ENCODE measurements at places on chromosomes 2 and 18.

GRCh38 chr2:21453723-21454450 lies 330.1 kb downstream of the TDRD15 start:
- DNase-seq = no peak

DNA sequence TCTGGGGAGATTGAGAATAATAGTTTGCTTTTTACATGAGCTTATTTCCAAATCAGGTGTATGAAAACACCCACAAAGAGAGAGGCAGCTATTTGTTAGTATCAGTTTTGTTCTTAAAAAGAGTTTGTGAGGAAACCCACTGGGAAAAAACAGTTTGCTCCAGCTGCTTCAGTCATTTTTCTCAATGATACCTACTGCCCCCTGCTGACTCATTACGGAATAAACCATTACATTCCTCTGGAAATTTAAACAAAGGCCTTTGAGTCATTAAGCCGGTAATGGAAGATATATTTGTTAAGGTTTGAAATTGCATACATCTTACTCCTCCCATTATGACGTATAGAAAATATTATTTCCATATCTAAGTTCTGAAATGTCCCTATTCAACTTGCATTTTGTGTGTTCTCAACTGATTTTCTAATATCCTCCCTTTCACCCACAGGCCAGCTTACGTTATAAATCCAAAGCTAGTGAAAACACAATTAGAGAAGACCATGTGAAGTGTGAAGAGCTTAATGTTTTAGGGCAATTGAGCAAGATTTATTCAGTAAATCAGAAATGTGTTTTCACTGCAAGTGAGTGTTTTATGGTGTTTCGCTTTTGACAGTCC lies 761.6 kb downstream of the DSC3 start:
- DNase-seq = no peak

DNA sequence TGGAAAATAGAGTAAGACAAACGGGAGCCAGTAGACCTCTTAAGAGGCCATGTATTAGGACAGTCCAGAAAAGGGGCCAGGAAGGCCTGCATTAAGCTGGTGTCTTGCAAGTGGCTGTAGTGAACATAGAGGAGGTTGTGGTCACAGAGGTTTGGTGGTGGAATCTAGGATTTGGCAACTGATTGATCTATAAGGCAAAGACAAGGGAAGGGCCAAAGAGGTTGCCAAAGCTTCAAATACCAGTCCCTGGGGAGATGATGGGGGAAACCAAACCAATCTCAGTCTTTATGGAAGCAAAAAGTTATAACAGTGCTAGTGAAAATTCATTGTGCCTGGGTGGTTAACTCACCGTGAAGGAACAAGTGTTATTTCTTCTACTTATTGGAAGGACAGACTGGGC lies 28.7 kb upstream of the RTN4 start:
- DNase-seq = no peak

DNA sequence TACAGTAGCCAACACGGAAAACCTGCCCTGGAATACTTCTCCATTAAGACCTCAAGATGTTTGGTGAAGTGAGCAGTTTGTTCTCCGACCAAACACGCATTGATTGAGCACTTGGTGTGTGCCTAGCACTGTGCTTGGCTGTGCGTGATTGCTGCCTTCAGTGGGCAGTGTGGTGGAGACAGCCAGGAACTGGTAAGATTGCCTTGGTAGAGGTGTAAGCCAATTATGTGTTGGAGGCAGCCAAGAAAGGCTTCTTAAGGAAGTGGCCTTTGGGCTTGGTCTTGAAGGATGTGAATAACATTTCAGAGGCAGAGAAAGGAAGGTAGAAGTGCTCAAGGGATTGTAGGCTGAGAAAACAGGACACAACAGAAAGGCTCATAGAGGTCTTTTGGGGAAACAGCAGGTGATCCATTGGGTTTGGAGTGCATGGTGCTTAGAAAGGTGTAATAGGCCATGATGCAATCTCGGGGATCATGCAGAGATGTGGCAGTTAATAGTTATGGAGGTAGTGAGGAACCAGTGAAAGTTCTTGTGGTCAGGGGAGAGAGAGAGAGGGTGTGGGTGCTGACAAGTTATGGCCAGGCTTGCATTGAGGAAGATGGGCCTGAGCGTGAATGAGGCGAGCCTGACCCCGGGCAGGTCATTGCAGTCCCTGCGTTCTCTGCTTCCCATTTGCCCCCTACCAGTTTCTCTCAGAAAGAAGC lies 6.3 kb downstream of the B3GNT2 start:
- DNase-seq = no peak

GRCh38 chr18:22856870-22857269 lies 76.3 kb upstream of the RBBP8 start:
- DNase-seq = no peak

DNA sequence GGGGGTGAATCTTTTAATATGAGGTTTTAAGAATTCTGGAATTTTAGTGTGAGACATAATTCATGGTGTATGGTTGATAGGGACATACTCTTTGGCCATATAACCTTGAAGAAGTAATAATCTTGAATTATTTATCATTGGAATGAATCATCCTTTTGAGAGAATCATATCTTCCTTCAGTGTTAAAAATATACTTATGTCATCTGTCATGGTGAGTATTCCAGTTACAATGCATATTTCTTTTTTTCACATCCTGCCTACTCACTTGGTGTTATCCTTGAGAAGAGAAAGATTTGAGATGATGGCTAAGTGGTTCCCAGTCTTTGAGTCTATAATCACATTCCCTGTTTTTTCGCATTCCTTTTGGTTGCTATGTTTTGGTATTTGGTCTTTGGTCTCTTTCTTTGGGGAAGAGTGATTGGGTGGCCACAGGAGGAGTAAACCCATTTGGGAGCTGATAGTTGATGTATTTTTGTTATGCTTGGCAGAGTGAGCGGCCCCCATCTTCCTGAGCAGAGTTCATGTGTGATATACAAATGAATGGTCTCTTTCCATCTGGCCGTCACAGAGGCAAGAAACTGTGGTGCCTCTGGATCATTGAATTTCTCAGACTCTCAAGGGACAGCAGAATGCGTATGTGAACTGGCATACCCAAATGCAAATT lies 21.6 kb downstream of the ASAP2 start:
- no peak for DNase-seq

DNA sequence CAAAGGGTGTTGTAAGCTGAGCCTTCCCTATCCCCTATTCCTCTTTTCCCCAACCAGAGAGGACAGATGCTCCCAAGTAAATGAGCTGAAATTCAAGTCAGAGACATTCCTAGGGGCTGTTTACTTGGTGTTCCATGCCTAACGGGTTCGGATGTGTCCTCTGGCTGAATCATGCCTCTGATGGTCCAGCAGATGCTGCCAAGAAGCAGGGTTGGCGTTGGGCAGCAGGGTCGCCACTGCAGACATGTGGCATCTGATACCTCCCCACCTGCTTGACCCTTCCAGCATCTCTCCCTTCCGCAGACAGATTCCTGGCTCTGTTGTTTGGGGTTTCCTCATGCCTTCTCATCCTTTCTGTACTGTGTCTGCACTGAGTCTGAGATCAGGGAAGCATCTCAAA lies 108.3 kb downstream of the HNRNPLL start:
- no peak for DNase-seq

DNA sequence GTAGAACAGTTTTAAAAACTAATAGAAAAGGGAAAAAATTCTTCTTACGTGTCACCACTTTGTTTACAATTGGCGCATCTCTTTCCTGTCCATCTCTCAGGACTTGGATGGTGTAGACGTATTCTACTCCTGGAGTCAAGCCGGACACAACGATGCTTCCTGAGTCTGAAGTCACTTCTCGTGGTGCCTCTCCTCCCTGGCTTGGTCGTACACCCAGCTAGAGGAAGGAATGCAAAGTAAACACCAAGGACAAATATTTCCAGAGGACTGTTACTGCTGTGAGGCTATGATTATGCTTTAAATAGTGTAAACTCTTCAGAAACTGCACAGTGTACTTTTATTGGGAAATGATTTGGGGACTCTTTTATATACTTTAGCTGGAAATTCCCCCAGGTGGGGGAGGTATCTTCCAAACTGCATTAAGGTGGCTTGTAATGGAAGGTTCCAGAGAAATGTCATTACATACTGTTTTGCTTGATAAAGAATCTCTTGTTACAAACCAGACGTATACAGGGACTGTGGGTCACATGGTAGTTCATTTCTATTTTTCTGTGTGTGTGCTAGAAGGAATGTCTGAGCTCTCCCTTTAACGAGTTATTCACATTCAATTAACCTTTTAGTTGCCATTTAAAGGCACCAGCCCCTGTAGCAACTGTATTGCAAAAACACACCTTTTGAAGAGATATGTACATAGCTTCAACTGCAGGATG lies 38.1 kb downstream of the FN1 start:
- no peak for DNase-seq

- no peak for DNase-seq
These were observed 27.2 kb downstream of the SCYGR8 start for GRCh38 chr2:227772932-227773331.

GRCh38 chr2:239250216-239251081 lies 150.4 kb downstream of the HDAC4 start:
- no peak for DNase-seq

DNA sequence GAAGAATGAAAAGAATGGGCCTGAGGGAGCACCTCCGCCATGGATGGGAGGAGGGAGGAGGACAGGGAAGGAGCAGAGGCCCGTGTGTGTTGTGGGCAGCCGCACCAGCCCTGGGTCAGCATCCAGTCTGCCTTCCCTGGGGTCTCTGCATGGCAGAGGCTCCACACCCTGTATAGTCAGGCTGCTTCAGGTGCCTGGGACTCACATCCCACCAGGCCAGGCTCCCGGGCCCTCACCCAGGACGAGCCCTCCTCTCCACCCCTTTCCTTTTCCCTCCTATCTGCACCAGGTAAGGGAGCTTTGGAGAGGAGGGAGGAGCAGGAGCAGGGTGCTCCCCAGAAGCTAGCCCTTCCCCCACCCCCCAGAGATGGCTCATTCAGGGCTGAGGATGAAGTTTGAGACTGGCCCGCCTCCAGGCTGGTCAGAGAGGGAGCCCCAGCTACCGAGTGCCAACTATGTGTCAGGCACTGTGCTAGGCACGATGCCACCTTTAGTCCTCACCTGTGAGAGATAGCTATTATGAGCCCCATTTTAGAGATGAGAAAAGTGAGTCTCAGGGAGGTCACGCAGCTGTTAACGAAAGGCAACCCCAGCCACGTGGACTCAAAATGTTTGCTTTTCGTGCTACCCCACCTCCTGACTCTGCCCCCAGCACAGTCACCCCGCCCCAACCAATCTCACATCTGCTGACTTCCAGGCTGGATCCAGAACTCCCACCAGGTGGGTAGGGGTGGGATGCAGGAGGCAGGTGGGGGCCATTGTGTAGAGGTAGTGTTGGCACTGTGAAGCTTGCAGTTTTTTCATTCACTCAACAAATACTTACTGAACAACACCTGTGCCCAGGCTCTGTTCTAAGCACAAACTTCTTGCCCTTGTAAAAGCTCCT lies 242.1 kb downstream of the DYSF start:
- DNase-seq = no peak

- DNase-seq = no peak
These were observed 24.0 kb upstream of the GALNT5 start for GRCh38 chr2:157233506-157233905.

DNA sequence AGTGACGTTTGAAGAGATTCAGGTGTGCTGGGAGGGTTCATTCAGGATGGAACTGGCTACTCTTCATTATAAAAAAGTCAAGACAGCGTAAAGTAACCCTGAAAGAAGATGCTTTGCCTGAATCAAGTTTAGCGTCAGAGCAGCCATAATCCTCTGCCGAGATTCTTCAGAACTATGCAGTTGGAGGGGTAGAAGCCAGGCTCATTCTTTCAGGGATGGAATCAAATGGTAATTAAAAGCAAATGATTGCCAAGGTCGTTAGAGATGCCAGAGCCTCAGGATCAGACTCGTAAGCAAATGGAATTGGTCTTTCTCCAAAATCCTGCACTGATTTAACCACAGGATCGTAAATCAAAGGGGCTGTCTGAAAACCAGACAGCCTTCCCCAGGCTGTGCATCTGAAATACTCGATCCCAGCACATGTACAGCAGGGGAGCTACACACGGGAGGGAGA lies 21.9 kb downstream of the APCDD1 start:
- DNase-seq = no peak

DNA sequence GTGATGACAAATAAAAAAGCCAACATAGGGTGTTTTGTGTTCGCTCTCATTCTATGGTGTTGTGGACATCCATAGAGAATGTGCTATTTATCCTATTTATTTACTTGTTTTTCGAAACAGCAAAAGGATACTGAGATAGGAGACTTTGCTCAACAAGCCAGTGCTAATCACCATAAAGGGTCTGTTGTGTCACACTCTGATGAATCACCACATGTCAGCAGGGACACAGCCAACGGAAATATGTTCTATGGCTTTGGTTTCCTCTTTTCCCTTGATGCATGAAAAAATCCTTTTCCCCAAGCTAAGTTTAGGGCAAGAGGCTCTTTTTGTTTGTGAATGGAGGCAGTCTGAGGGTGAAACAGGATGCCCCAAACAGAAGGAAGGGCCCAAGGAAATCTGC lies 154.3 kb downstream of the RNF152 start:
- DNase-seq = no peak

GRCh38 chr2:102425441-102426132 lies 2.6 kb downstream of the IL18RAP start:
- no peak for DNase-seq

DNA sequence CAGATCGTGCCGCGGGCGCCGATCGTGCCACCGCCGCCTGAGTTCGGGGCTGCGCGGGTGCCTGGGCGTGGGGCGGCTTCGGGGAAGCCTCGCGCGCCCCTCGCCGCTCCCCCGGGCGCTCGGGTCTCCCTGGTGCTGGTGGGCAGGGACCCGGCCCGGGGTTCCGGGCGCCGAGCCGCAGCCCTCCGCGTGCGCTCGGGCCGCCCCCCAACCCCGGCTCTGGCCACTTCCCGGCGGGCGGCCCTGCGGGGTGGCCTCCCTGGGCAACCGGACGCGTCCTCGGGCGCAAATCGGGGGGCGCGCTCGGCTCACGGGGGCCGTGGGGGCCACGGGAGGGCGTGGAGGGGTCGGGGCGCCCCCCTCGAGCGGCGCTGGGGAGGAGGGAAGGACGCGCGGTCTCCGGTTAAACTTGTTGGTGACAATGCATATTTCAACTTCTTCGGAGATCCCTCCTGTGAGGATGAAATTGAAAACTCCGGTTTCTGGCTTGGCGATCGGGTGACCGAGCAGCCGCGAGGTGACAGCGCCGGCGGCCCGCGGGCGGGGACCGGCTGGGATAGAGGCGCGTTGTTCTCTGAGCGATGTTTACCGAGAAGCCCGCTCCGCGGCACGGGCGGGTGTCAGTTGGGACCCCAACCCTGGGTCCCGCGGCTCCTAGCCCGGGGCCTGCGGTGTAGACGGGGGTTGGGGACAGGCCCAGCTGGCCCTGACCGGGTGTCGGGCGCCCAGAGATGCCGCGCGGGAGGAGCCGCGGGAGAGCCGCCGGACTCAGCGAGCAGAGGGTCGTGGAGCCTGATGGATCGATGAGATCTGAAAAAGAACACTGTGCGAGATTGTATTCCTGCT lies 676 bp downstream of the SH3BP4 start:
- DNase-seq = no peak

GRCh38 chr2:20592106-20593071 lies 58.5 kb downstream of the HS1BP3 start:
- no peak for DNase-seq
